ENCODE measurements at places on chromosomes 5 and 9.

- no peak for DNase-seq
Observed at GRCh38 chr5:35161652-35162273, 68.5 kb downstream of the PRLR start.

GRCh38 chr5:156534906-156535485 lies 208.0 kb downstream of the SGCD start:
- no peak for DNase-seq

DNA sequence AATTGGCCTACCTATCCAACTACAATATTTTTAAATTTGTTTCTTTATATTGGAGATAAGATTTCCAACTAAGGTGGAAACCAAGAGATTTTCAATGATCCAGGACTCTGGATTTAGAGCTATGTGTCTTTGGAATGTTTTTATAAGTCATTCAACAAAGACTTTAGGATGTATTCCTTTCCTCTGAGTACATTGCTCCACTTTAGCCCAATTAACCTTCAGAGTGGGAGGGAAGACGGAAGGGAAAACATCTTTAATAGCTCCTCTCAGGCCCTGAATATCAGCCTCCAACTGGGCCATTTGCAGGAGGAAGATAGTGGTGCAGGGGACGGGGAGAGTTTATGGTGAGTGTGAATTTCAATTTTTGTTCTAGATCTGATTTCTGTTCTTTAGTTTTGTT lies 239.2 kb downstream of the PIK3R1 start:
- DNase-seq: no peak

DNA sequence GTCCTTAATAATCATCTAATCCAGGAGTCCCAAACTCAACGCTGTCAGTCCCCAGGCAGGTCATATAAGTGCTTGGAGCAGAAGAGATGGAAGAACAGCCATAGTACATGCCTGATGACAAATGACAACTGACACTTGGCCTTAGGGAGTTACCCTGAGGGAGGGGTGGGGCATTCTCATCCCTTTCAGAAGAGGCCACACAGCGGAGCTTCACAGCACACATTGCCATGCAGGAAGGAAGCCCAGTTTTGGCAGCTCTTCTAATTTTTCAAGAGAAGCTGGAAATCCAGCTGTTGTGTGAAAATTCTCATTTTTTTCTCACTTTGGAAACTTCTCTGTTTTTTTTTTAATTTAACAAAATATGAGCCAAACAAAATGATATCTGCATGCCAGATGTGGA lies 89.0 kb downstream of the ASTN2 start:
- DNase-seq: no peak

DNA sequence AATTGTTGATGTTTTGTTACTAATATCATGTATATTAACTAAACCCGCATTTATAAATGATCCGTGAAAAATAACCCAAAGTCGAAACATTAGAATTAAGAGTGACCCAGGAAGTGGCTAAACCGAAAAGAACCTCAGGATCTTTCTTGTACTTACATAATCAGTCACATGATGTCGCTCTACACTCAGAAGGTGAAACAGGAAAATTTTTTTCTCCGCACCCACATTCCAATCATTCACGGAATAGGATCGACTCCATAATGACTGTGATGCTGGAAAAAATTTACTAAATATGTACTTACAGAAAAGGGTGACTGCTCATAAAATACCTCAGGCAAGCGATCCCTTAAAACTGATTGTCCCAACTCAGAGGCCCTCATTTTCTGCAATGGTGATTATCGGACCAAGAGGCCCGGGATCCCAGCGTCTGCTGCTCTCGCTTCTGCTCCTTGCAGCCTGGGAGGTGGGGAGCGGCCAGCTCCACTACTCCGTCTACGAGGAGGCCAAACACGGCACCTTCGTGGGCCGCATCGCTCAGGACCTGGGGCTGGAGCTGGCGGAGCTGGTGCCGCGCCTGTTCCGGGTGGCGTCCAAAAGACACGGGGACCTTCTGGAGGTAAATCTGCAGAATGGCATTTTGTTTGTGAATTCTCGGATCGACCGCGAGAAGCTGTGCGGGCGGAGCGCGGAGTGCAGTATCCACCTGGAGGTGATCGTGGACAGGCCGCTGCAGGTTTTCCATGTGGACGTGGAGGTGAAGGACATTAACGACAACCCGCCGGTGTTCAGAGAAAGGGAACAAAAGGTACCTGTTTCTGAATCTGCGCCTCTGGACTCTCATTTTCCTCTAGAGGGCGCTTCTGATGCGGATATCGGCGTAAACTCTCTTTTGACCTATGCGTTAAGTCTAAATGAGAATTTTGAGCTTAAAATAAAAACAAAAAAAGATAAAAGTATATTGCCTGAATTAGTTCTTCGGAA lies at the start of gene PCDHA12:
TSS of gene PCDHA12 (plus strand) at position 224 of the 981 bp plus-strand sequence. CDS start at position 389, 165 bp downstream.
- no peak for DNase-seq

DNA sequence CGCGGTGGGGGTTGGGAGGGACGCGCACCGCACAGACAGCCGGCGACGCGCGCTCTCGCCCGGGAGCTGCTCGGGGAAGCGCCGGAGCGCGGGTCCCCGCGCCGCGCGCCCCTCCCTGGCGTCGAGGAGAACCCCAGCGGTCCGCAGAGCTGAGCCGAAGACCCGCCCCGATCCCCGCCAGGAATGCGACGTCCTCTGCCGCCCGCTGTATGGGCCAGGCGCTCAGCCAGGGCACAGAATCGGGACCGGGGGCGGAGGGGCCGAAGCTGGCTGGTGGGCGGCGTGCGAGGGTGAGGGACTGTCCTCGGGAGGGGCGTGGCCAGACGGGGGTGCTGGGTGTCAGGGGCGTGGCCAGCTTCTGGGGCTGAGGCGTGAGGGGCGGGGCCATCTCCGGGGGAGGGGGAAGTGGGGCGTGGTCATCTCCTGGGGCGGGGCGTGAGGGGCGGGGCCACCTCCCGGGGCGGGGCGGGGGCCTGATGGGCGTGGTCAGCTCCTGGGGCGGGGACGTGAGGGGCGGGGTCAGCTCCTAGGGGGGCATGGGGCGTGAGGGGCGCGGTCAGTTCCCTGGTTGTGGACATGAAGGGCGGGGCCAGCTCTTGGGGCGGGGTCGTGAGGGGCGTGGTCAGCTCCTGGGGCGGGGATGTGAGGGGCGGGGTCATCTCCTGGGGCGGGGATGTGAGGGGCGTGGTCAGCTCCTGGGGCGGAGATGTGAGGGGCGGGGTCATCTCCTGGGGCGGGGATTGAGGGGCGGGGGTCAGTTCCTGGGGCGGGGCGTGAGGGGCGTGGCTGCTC lies 965 bp downstream of the PTGDS start:
- DNase-seq: peak; percentile 46

DNA sequence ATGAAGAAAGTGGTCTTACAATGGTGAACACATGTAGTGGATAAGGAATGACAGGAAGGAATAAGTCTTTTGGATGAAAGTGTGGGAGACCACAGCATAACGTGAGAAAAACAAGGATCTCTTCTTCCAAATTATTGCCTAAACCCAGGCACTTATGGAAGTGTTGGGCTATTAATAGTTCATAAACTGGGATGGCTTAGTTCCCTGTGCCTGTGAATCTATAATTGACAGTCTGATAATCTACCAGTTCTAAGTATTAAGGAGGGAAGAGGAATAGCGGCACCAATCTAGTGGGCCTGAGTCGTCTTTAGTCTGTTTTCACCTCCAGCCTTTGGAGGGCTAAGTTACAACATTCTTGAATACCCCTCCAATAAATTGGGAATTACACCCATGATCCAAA lies 39.2 kb upstream of the LRRTM2 start:
- DNase-seq: no peak

GRCh38 chr5:65213921-65214525 lies 267.7 kb downstream of the ADAMTS6 start:
- peak; percentile 50 for DNase-seq

DNA sequence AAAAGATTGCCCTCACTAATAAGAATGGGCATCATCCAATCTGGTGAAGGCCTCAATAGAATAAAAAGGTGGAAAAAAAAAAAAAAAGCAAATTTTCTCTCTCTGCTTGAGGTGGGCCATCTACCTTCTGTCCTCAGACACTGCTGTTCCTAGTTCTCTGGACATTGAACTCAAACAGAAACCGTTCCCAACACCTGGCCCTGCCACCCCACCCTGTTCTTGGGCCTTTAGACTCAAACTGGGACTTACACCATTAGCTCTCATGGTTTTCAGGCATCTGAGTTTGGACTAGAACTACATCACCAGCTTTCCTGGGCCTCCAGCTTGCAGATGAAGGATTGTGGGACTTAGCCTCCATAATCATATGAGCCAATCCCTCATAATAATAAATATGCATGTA lies 71.0 kb downstream of the SSBP2 start:
- no peak for DNase-seq

DNA sequence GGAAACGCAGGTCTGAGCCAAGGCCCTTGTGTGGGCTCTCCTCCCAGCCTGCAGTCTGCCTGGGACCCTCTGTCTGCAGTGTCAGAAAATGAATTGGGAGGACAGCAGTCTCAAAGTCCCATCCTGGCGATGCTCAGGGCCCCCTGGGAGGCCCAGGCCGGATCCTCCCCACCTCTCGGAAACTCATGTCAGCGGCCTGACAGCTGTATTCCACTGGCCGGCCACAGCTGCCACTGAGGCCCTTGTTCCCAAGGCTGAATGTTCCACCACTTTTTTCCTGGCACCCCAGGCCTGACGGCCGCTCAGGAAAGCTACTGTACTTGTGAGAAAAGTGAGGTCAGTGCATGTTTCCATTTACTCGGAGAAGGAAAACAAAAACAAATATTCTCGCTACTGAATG lies 180.0 kb downstream of the FGF18 start:
- no peak for DNase-seq

GRCh38 chr9:127118597-127119319 lies 3.7 kb downstream of the ANGPTL2 start:
- no peak for DNase-seq

- DNase-seq: no peak
Observed at GRCh38 chr5:175603987-175604739, 53.7 kb upstream of the HRH2 start.

DNA sequence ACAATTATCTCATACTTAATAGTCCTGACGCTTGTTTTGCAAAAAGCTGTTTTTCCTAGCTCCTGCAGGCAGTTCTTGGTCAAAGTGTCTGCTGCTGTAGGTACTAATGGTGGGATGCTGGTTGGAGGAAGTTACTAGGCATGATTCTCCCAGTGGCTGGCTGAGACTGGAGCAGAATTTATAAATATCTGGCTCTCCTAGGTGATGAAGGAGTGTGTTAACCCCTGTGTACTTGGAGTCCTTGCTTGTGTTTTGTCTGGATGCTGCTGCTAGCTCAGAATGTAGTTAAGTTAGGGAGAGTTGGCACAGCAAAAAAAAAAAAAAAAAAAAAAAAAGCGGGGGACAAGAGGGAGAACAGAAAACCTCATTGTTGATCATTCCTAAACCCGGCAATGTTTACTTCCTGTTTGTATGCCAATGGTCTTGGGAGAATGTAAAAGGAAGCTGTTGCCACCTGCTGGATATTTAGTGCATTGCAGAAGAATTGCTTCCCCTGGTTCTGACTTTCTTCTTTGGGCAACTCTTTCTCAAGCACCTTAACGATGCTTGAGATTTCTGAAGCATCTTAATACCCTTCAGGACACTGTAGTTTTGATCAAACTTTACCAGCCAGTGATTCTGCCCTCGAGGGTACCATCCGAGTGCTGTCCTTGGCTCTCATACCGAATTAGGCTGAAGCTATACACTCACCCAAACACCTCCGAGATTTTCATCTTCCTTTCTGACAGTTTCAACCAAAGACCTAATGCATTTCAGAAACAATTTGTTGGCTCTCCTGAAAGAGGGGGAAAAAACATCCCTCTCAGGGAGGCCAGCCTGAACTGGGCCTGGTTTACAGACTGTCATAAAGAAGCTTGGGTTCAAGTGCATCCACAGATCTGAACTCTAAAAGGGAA lies 71.7 kb upstream of the WWC1 start:
- DNase-seq: peak; percentile 72

Measured in Calu3 (cell line).